ENCODE measurements at places on chromosomes 11 and 22.

DNA sequence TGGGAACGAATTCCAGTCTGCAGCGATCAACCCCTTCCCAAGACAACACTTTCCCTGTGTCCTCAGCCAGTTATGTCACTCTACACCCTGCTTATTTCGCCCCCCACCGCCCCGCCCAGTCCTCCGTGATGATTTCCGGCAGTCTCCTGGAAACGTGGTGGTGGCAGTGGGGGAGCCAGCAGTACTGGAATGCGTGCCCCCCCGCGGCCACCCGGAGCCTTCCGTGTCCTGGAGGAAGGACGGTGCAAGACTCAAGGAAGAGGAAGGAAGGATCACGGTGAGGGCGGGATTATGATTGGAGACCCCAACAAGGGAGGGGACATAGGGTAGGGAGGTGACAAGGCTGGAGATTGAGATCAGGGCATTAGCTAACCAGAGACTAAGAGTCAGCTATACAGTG is 4.1 kb downstream of the ROBO3 start:
- no peak for DNase-seq

GRCh38 chr11:73353422-73353821 is 22.8 kb upstream of the RELT start:
- no peak for DNase-seq

GRCh38 chr11:122162095-122162494 is 46.1 kb upstream of the BLID start:
- DNase-seq, result no peak

DNA sequence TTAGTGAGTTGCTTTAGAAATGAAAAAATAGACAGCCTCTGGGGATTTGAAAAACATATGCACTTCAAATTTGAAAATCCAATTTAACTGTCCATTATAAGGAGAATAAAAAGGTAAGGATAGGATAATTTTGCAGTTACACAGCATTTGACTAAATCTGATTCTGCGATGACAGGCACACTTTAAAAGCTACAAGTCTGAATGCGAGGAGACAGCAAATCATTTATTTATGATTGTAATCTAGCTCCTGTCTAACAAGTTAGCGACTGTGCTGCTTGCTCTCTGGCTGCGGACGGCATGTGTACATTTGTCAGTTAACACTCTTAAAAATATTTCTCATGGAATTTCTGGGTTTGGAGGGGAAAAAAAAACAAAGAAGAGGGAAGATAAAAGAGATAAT is 514.8 kb downstream of the MN1 start:
- no peak for DNase-seq

DNA sequence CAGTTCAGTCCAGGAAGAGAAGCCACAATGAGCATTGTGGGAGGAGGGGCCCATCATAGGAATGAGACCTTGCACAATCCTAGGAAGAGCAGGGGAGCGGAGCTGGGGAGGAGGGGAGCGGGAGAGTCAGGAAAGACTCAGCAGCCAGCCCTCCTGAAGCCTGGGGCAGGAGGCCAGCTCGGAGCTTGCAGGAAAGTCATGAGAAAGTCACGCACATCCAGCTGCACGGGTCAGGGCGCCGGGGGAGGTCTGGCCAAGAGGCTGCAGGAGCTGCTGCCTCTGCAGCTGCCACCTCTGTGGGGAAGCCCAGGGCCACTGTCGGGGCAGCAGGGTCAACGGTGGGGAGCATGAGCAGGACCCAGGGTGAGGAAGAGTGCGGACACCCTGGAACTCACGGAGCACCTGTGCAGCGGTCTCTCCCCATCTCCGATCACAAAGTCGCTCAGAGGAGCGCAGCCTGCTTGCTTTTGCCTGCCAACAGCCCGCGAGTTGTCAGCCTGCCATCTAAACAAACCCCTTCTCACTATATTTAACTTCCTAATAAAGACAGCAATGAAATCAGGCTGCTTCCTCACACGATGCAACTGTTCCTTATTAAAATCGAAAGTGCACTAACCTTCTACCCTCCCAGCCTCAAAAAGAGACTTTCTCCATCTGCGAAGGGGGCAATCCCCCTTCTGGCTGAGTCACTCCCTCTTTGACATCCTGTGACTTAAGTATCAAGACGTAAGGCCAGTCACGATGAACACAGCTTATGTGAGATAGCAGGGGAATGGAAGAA is 52.9 kb upstream of the RTL6 start:
- no peak for DNase-seq

DNA sequence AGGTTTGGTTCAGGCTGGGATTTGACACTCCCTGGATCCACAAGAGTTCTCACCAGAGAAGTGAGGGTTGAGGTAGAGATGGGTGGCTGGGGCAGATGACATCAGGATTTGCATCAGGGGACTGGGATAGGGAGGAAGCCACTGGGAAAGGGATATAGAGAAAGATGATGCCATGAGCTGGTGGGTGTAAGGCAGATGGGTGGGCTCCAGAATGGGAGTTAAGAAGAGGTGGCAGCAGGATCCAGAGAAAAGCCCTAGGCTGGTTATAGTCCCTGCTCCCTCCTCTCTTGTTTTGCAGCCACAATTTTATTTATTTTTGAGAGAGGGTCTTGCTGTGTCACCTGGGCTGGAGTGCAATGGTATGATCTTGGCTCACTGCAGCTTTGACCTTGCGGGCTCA is 1.8 kb upstream of the C1QTNF4 start:
- DNase-seq, result no peak

GRCh38 chr11:16357775-16358174 is 1.4 kb upstream of the SOX6 start:
- DNase-seq, result no peak

- DNase-seq, result peak; percentile 25
Observed at GRCh38 chr11:69431893-69432738, 49.3 kb upstream of the LINC01488 start.

DNA sequence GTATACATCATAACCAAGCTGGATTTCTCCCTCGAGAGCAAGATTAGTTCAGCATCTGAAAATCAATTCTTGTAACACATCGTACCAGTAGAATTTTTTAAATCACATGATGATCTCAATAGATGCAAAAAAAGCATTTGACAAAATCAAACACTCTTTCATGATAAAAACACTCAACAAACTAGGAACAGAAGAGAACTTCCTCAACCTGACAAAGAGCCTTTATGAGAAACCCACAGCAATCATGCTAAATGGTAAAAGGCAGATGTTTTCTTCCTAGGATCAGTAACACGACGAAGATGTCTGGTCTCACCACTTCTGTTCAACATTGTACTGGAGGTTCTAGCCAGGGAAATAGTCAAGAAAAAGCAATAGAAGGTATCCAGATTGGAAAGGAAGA is 34.1 kb upstream of the TMPRSS4 start:
- no peak for DNase-seq

Data from aorta (tissue), 5 donors.